ENCODE measurements at places on chromosomes 12 and 14. TPM values are rescaled to one million over a fixed set of nuclear protein-coding genes. Genes with fewer than 3 reads are reported as not detected.

The PTPN6 gene
- 12.6 TPM for total RNA-seq

The OR4K1 gene
- total RNA-seq: not detected

The A2M gene
- total RNA-seq: not detected

The MYG1 gene
- 96.8 TPM for total RNA-seq

The SERPINA5 gene
- 0.16 TPM for total RNA-seq

The TAS2R46 gene
- 0.08 TPM for total RNA-seq

The RPS6KL1 gene
- 0.49 TPM for total RNA-seq

The COCH gene
- total RNA-seq: 21.4 TPM

The FAM181A gene
- not detected for total RNA-seq

The HDAC7 gene
- 56.3 TPM for total RNA-seq

Measured in A549 treated with CORT108297 at 1 μM for 4 hours (cell line).